ENCODE measurements at places on chromosomes 3 and 15. TPM values are rescaled to one million over a fixed set of nuclear protein-coding genes. Genes with fewer than 3 reads are reported as not detected.

GRCh38 chr15:79065706-79066376, 24.7 kb downstream of the RASGRF1 start:
- DNase-seq, result no peak

DNA sequence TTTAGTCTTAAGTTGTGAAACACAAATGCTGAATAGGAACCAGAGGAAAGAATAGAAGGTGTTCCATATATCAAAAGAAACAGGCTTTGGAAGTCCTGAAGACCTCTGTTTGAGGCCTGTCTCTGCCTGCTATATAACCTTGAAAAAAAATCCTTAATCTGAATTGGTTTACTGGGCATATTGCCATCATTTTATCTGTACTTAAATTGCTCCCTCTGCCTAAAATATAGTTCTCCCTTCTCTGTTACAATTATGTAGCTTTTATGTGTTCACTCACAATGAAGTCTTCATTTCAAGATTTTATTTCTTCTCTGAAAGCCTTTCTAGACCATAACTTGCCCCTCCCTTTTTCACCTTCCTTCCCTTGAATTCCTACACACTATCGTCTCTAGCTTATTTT, 21.2 kb downstream of the ARL13B start:
- no peak for DNase-seq

DNA sequence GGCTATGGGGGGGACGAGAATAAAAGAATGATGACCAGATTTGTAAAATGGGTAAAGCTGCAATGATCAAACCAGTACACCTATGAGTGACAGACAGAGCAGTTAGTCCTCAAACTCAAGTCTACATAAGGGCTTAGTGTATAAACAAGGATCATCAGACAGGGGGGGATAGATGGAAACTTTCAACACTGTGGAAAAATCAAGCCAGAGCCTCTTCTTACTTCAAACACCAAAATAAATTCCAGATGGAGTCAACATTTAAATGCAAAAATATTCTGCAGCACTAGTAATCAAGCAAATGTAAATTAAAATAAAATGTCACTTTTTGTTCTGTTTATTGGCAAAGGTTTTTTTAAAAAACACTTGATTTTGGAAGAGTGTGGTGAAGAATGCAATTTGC, 205.9 kb upstream of the RGMA start:
- DNase-seq, result no peak

DNA sequence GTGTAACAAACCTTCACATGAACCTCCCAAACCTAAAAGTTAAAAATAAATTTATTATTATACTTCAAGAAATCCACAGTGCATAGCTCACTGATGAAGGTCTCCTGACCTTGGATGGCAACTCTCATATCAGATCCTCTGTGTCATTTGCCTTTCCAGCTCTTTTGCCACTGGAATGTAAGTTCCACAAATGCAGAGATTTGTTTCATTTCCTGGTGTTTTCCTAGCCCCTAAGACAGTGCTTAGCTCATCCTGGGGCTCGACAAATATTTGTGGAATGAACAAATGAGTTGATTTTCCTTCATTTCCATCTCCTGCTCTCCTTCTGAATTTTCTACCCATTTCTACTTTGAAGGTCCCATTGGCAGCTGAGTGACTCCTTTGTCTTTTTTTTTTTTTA, 56.0 kb downstream of the FRMD4B start:
- no peak for DNase-seq

DNA sequence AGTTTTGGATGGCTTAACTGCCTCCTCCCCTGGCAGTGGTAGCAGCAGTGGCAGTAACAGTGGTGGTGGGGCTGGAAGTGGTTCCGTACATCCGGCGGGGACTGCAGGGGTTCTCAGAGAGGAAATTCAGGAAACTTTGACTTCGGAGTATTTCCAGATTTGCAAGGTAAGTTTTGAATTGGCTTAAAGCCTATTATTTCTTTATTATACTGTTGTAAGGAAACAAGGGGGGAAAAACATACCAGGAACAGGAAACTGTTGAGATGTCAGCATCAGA, 1.5 kb downstream of the STXBP5L start:
- DNase-seq, result no peak

- no peak for DNase-seq
Measured at GRCh38 chr3:144552346-144553057, 580.9 kb downstream of the DIPK2A start.

DNA sequence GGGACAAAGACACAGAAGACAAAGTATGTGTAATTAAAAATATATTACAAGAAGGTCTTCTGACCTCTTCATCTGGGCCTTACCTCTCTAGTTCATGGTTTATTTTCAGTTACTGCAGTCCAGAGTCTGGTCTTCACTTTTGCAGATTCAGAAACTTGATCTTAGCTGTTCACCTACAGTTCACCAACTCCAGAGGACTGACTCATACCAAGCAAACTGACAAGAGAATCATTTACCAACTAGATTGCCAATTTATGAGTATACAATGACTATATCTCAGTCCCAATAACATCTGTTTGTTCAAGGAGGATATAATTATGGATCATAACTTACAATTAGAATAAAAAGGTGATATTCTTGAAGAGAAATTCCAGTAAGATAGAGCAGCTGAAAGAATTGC, 9.0 kb downstream of the P2RY1 start:
- no peak for DNase-seq

- DNase-seq, result no peak
Measured at GRCh38 chr3:173253471-173253870, 112.4 kb upstream of the SPATA16 start.

- no peak for DNase-seq
Measured at GRCh38 chr3:3631114-3631513, 168.1 kb upstream of the LRRN1 start.

- peak; percentile 70 for DNase-seq
Measured at GRCh38 chr15:65791335-65792137, 557 bp downstream of the DENND4A start.

DNA sequence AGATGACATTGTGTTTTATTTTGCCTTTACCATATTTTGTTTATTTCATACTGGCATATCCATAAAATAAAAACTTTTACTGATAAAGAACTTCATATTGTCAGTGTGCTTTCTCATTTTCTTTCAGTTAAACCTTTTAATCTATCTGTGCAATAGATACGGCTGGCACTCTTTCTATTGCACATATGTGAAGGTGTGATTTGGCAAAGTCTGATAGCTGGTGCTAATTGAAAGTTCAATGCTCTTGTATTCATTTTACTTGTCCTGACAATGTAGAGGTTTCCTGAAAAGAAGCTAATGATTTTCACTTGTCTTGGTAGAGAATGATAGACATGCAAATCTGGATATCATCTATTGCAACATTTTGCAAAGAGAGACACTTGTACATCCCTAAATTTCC, 467.0 kb downstream of the NSUN3 start:
- no peak for DNase-seq

DNA sequence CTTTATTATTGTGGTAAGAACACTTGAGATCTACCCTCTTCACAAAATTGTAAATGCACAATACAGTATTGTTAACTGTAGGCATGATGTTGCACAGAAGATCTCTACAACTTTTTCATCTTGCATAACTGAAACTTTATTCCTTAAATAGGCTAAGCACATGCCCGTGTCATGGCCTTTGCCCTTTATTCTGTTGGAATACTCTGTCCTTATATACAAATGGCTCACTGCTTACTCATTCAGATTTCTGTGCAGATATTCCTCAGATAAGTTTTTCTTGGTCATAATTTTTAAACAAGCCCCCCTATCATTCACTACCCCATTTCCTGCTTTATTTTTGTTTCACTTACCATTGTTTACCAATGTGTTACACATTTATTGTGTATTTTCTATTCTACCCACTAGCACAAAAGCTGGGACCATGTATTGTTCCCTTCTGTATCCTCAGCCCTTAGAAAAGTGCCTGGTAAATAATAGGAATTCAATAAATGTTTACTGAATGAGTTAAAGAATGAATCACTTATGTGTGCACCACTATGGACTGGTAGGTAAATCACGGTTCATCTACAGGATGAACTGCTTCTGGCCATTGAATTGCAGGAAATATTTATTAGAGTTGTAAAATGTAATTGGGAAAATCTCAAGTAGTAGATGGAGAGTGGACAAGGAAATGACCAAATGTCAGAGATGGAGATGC, 151.0 kb downstream of the CPNE4 start:
- no peak for DNase-seq

- DNase-seq, result no peak
Measured at GRCh38 chr3:195889870-195890295, 18.5 kb downstream of the TNK2 start.

DNA sequence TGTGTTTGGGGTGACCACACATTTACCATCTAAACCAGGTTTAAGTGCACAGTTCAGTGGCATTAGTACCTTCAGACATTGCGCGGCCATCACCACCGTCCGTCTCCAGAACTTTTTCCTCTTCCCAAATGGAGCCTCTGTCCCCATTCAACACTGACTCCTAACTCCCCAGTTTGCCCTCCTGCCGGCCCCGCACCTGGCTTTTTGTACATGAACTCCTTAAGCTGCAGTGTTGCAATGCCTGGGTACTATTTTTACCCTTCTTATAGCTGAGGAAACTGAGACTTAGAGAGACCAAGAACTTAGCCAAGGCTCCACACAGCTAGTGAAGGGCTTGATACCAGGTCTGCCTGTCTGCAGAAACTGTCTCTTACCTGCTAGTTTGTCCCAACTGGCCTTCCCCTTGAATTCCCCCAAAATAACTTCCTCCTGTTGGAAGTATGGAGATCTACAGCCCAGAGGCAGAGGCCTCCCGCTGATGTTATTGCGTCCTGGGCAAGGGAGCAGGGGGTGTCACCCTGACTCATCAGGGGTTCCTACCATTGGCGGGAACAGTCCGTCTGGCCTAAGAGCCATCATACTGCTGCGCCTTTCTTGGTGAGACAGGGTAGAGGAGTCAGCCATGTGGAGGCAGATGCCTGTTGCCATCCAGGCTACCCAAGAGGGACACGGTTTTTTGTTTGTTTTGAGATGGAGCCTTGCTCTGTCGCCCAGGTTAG, 65.6 kb downstream of the GRIP2 start:
- no peak for DNase-seq

GRCh38 chr3:82293435-82293834, 532.0 kb upstream of the GBE1 start:
- DNase-seq, result no peak

Gene AMOTL2
- total RNA-seq, result 86.1 TPM

Gene VIPR1
- 226 TPM for total RNA-seq

Gene FETUB
- total RNA-seq, result not detected

Gene SLC9C1
- not detected for total RNA-seq

Gene RASGRP1
- total RNA-seq, result 7.6 TPM
